Osteocyte (in vitro differentiated cells): ENCODE measurements at places on chromosomes 7 and 10.

DNA sequence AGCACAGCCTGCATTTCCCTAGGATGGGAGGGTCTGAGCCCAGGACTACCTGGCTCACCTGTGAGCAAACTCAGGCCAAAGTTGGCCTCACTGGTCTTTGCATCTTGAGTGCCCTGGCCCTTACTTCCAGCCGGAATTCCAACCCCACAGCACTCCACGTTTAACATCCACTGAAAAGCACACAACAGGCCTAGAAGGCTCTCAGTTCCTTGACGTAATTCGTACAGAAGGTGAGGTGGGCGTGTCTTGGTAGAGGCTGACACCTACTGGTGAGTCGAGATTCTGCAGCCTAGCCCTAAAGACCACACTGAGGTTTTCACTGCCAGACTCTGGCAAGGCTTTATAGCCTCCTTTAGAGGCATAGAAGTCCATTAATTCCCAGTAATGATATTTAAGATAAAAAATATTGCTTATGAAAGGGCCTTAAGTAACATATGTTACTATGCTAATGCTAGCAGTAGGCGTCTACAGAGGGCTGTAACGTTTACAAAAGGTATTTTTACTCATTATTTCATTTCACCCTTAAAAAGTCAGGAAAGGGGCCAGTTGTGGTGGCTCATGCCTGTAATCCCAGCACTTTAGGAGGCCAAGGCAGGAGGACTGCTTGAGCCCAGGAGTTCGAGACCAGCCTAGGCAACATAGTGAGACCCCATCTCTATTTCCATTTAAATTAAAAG, 95.8 kb downstream of the HIP1 start:
- DNase-seq, result no peak

- no peak for DNase-seq
These were observed 676.8 kb downstream of the DNAJB9 start for GRCh38 chr7:109246330-109247077.

DNA sequence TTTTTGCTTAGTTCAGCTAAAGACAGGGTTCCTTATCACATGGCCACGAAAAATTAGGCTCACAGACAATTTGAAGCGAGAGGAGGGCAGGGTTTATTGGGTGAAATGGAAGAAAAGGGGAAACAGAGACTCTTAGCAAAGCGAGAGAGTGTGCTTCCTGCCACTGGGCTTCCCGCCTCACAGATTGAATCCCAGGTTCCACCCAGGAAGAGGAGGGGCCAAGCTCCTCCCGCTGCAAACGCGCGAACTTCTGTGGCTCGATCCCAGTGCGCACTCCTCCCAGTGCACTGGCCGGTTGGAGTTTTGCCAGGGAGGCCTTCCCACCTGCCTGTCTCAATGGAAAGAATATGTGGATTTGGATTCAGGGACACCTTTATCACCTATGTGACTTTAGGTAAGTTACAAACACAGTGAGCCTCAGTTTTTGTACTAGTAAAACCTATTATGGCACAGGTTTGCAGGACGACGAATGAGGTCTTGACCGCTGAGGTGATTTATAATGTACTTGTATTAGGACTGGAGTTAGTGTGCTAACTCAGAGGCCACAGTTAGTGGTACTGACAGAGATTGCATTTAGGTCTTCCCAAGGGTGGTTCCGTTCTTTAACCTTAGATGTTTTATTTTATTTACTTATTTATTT, 48.5 kb upstream of the SP8 start:
- no peak for DNase-seq

GRCh38 chr10:121873236-121873635, 54.6 kb downstream of the ATE1 start:
- DNase-seq, result no peak

DNA sequence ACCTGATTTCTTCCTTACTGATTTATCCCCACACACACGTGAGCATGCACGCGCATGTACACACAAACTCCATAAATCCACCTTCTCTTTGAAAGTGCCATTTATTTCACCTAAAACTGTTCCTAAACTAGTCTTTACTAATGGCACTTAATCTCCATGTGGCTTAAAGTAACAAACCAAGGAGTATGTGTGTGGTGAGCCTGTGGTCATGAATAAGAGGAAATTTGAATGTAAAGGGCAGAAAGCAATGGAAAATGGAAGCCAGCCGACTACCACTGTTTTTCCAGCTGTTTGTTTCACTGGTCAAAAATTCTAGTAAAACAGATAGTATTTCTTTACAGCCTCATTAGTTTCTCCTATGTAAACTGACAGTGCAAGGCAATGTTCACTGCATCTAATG, 23.8 kb downstream of the SEMA3C start:
- DNase-seq, result no peak

GRCh38 chr10:128530301-128530700, 404.1 kb upstream of the MKI67 start:
- no peak for DNase-seq

DNA sequence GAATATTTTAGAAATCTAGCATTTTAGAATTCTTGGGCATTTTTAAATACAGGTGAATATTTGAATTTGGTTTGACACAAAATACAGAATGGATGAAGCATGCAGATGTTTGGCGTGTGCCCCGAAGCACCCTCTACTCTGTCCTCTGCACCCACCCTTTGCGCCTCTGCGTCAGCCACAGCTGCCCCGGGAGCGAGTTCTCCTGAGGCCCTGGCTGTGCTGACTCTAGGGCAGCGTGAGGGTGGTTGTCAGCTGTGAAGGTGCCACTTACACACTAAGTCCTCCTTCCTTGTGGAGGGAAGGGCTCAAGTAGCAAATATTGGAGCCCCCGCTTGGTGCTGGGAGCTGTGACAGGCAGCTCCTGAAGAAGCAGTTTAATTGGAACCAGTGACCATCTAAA, 48.4 kb downstream of the DAGLB start:
- no peak for DNase-seq

DNA sequence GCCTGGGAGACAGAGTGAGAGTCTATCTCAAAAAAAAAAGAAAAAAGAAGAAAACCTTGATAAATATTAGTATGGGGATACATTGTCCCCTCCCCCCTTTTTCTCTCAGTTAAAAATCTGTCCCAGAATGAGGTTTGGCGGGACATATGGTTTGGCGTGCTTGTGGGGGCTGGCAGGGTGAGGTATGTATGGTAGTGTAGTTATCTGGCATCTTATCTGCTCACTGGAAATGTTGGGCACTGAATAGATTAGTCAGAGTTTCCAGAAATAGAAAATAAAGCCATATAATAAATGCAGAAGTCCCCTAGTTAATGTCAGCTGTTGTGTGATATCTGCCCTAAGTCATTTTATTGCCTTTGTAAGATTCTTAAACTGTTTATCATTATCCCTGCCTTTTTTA, 397.5 kb upstream of the GALNT17 start:
- DNase-seq, result no peak

GRCh38 chr7:42426163-42426562, 189.2 kb upstream of the GLI3 start:
- DNase-seq, result no peak

- DNase-seq, result no peak
These were observed 393.5 kb downstream of the GFRA1 start for GRCh38 chr10:115879372-115880089.

DNA sequence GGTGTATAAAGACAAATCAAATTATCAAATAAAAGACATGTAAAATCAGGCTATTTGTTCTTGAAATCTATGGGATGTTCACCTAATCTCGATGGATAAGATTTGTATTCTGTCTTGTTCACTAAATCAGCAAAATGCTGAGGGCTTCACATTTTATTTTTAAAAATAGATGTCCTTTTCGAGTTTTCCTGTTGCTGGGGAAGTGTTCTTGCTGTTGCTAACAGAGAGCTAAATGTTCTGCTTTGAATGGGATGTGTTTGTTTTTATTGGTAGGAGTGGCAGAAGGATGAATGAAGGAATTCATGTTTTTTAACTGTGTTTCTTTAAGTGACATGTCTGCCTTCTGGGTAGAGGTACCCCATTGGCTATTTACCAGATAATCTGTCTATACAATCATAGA, 7.3 kb upstream of the SNX13 start:
- no peak for DNase-seq

GRCh38 chr10:8130973-8131911, 76.8 kb downstream of the GATA3 start:
- DNase-seq, result no peak

DNA sequence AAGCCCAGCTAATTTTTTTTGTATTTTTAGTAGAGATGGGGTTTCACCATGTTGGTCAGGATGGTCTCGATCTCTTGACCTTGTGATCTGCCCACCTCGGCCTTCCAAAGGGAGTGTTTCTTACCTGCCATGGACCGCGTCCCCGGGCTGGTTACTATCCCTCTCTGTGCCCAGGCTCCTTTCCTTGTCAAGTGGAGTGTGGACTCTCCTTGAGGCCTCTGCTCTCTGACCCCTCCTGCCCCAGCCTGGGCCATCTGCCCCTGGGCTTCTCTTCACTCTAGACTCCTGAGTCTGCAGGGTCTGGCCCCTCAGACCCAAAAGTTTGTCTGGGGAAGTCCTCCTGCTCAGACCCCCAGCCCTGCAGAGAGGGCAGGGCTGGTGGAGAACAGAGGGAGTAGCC, 20.7 kb downstream of the NEURL1 start:
- DNase-seq, result no peak

DNA sequence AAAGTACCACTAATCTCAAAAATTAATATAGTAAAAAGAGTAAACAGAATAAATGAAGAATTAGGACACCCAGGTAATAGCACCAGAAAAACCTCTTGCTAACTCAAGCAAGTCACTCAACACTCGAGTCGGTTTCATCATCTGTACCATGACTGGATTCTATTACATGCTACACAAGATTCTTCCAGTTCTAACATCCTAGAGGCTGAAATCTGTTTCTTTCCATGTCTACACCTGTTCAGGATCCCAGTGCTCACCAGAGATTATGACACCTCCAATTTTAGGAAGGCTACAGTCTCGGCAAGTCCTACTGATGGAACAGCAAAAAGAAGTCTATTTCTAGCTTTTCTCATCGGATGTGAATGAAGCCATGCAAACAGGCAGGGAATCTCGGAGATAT, 95.3 kb upstream of the ANK3 start:
- no peak for DNase-seq
